T-helper 1 cell (primary cell): ENCODE measurements at places on chromosomes 3 and 15.

- no peak for DNase-seq
Observed at GRCh38 chr3:106729481-106729880, 647.8 kb upstream of the CCDC54 start.

- DNase-seq = no peak
Observed at GRCh38 chr15:27509014-27509413, 538.0 kb downstream of the GABRG3 start.

DNA sequence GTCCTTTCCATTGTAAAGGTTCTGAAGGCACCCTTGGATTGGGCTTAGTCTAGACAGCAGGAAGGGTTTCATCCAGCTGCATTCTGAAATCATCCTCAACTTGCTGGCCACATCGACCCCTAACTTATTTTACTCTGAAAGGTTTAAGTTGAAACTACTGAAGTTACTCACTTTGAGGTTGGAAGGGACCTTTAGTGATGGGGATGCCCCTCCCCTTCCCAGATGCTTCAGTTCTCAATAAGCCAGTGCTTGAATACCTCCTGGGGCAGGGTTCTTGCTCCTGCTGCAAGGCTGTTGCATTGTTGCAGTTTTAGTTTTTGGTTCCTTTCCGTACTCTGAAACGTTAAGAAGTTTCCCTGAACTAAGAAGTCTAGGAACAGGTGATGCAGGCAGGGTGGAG lies 26.4 kb downstream of the FGD5 start:
- no peak for DNase-seq

GRCh38 chr3:70780790-70781189 lies 468.4 kb upstream of the MDFIC2 start:
- DNase-seq = no peak

DNA sequence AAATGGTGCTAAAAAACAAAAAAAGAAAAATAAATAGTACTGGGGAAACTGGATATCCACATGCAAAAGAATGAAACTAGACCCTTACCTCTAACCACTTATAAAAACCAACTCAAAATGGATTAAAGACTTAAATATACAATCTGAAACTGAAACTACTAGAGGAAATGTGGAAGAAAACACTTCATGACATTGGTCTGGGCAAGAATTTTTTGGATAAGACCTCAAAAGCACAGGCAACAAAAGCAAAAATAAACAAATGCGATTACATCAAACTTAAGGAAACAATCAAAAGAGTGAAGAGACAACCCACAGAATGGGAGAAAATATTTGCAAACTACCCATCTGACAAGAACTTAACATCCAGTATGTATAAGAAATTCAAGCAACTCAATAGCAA lies 6.4 kb downstream of the IFT57 start:
- DNase-seq = no peak

DNA sequence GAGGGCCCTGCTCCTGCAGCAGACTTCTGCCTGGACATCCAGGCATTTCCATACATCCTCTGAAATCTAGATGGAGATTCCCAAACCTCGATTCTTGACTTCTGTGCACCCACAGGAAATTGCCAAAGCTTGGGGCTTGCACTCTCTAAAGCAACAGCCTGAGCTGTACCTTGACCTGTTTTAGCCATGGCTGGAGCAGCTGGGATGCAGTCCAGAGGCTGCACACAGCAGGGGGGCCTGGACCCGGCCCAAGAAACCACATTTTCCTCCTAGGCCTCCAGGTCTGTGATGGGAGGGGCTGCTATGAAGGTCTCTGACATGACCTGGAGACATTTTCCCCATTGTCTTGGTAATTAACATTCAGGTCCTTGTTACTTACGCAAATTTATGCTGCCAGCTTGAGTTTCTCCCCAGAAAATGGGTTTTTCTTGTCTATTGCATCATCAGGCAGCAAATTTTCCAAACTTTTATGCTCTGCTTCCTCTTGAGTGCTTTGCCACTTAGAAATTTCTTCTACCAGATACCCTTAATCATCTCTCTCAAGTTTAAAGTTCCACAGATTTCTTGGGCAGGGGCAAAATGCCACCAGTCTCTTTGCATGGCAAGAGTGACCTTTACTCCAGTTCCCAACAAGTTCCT lies 11.8 kb upstream of the MYO5A start:
- DNase-seq = no peak

DNA sequence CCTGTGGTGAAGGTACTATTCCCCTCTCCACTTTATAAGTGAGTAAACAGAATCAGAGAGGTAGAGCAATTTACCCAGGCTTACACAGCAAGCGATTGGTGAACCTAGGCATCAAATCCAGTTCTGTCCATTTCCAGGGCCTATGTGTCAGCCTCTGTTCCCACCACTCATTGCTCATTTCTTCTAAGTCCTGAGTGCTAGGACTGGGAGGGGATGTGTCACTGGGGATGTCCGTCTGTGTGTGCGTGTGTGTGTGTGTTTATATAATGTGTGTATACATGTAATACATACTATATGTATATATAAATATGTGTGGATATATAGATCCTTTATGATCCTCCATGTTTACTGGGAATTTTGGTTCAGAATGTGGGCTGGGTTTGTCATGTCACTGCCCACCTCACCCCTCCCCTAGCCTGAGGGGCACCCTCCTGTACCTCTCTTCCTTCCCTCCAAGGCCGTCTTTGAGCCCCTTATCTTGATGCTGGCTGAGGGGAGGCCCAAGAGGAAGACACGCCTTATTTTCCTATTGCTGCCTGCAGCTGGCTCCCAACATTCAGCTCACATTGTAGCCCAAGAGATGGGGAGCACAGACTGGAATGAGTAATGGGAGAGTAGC lies 2.1 kb downstream of the TMEM43 start:
- no peak for DNase-seq

DNA sequence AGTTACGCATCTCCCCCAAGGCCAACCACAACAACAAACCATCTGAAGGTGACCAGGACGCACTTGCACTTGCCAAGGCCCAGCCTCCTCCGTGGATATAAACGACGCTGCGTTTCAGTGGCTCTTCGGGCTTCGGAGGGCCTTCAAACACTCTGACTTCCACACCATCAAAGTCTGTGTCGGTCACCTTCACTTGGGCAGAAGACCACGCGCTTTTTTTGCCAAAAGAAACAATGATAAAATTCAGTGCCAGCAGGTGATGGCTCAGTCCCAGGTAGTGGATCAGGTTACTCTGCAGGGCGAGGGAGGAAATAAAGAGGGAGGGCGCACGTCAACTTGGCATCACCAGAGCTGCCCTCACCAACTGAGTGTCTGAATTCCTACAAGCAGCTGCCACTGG lies 63.0 kb downstream of the NCEH1 start:
- DNase-seq = no peak

DNA sequence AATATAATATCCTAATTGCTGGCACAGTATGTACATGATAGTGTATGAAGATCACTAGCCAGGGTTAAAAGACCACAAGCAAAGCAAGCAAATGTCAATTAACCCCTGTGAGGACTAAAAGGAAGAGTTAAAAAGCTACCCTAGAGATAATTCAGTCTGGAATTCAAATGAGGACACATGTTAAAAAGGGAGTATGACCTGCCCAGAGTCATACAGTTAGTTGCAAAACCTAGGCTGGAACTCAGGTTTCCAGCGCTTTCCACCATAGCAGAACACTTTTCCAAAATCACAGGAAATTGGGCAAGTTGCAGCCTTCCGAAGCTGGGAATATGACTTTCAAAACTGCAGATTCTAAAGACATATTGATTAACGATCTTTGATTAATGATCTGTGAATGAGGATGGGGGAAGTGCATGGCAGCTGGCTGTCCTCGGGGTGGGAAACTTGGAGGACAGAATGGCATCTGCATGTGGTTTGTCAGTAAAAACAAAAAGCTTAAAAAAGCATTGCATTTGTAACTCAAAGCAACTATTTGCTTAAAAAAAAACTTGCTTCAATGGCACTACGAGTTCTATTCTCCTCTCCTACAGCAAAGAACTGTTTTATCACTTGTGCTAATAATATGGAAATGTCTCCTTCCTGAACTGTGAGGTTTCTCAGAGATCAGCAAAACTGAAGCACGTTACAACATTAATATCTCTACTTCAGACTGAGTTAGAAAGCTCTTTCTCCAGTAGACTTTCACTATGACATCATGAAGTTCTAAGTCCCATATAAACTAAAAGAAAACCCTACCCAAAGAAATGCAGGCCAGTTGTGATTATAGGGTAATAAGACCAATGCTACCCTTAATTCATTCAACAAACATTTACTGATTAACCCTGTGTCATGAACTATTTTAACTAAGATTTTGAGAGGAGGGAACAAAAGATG lies 46.2 kb downstream of the IGSF11 start:
- DNase-seq = no peak

DNA sequence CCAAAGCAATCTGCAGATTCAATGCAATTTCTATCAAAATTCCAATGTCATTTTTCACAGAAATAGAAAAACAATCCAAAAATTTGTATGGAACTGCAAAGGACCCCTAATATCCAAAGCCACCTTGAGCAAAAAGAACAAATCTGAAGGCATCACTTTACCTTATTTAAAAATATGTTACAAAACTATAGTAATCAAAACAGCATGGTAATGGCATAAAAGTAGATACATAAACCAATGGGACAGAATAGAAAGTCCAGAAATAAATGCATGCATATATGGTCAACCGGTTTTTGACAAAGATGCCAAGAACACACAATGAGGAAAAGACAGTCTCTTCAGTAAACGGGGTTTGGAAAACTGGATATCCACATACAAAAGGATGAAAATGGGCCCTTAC lies 39.4 kb upstream of the PPARG start:
- DNase-seq = no peak
